ENCODE measurements at places on chromosomes 4 and X.

DNA sequence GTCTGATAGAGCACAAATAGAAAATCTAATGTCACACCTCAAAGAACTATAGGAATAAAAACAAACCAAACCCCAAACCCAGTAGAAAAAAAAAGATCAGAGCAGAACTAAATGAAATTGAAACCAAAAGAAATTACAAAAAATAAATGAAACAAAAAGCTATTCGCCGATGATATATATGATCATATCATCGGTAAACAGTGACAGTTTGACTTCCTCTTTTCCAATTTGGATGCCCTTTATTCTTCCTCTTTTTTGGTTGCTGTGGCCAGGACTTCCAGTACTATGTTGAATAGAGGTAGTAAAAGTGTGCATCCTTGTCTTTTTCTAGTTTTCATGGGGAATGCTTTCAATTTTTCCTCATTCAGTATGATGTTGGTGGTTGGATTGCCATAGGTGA, 215.3 kb upstream of the AR start:
- no peak for DNase-seq

DNA sequence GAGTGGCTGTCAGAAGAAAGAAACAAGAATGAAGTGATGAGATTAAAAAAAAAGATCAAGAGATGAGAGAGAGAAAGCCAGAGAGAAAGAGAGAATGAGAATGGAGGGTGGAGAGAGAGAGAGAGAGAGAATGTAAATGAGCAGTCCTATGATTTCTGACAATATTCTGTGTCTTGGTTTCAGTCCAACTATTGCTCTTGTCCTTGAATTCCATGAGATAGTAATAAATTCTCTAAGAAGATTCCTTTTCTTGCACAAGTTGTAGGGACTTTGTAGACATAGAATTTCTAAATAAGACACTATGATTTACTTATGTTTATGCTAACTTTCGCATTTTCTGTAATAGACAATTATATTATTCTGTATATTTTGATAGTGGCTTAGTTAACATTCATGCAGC, 149.6 kb upstream of the CTSO start:
- no peak for DNase-seq

DNA sequence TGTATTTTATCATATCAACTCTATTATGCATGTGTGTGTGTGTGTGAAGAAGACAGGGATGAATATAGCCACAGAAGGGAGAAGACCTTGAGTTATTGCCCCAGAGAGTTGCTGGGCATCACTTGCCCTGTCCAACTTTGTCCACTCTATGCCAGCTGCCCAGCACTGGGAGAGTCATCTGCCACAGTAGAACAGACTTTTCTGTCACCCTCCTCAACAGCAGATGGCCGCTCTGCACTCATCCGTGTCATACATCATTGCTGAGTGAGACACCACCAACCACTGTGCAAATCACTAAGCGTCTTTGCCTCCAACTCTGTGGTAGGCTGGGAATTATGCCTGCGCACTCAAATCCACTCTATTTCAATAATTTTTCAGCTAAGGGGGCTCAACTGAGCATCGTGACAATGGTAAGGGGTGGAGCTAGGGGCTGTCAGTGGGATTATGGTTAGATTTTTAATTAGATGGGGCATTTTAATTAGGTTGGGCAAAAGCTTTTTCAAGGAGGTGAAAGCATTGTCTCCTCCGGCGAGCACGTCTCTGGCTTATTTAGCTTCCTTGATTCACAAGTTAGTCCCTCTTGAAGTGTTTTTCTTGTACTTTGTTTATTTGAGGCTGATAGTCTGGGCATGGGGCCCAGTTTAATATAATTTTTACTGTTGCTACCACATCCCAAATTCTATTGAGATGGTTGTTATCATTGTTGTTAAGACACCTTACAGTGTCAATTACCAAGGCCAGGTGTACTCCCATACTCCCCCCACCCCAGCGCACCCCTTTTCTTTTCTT, 100.1 kb upstream of the KLF3 start:
- DNase-seq: no peak

GRCh38 chr4:43325220-43325967, 432.9 kb downstream of the GRXCR1 start:
- DNase-seq: no peak

DNA sequence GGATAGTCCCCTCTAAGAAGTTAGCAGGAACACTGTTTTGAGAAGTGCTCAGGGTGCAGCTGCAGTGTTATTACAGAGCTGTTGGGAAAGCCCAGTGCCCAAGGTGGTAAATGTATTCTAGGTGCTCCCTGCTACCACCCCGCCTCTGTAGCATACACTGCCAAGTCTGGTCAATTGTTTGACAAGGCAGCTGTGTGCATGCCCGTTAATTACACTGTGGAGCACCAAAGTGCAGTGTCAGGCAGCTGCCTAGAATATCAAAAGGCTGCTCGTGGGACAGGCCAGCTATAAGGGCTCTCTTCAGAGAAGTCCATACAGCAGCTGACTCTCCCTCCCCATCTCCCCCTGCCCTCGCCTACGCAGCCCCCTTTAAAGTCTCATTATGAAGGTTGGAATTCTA, 99.9 kb upstream of the KLHL13 start:
- DNase-seq: no peak

DNA sequence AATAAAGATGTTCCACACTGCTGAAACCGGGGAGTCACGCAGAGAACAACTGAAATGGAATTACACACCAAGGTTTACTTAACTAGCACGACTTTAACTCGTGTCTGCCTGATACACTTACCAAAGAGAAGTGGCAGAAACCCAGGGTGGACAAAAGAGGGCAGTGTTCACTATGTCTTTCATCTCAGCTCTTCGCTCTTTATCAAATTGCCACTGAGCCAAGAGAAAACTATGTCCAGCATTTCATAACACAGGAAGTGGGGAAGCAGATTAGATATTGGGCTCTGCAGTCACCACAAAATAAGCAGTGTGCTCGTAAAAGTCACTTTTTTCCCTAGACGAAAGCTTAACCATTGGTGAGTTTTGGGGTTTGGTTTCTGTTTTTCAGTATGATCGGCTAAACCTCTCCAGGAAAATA, 155.7 kb downstream of the CHIC2 start:
- no peak for DNase-seq

DNA sequence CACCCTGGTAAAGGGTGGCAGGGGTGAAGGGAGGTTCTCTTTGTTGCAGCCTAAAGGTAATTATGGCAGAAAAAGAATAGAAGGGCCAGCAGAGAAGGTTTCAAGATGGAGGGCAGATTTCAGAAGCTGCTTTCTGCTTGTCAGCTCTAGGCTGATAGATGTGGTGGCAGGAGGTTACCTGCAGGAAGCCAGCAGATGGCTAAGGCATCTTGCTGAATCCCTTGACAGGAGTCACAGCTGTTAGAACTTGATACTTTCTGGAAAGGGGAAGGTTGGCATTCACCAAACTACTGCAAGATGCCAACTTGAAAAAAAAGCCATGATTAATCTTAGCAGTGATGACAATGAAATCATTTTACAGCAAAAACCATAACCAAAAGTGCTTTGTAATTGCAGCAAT, 69.5 kb upstream of the CBLL2 start:
- no peak for DNase-seq

DNA sequence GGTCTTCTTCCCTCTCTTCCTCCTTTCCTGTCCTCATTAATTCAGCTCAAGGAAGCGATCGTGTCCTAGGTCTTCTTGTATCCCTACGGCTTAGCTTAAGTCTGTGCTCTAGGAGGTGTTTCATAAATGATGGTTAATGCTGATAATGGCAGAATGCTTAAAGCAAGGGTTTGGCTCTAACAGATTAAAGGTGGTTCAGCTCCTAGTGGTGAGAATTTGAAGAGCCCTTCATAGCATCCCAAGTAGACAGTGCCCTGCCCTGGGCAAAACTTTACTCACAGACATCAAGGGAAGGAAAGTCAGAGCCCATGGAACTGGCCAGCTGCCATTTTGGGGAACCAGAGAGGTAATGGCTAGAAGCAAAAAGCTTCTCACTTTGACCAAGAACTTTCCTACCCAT, 47.0 kb upstream of the PGRMC1 start:
- DNase-seq: no peak

DNA sequence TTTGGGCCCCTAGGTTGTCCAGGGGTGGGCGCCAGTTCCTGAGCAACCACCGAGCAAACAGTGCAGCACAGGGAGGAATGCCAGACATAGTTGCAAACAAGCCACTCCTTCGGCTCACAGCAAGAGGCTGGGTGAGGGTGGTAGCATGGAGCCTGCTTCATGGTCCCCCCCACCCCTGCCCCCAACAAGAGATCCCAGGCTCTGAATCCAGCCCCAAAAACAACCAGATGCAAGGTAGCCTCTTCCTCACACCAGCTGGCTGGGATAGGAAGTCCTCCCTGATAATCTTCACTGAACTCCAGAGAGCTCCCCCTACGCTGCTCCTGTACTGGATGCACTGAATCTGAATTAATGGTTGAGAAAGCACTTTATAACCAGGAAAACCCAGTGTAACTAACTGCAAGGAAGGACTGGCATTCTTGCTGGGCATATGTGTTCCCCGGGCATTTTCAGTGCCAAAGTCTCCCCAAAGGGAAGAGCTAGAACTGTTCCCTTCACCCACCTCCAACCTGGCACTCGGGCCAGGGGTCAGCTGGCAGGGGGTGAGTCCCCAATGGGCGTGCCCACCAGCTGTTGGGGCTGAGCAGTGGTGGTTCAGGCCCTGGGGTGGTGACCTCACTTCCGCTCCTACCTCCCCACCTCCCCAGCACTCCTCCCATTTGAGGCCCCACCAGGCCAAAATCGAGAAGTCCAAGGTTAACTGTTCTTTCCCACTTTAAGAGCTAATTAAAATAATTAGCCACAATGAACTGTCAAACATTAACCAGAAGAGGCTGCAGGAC, 1.5 kb downstream of the ELF4 start:
- DNase-seq: no peak

DNA sequence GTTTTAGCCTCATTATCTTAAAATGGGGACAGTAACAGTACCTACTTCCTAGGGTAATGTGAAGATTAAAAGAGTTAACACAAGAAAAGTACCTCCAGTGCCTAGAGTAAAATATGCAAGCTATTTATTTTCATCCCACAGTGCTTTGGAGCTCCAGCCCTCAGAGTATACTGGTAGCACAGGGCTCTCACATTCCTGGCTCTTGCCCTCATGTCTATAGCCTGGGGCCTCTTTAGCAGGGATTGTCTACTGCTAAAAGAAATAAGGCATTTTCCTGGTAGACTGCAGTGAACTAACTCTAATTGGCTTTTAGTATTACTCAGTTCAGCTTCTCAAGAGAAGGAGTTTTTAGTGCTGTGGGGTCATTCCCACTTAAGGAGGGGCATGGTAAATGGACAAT, 60.8 kb downstream of the RRAGB start:
- DNase-seq: no peak

DNA sequence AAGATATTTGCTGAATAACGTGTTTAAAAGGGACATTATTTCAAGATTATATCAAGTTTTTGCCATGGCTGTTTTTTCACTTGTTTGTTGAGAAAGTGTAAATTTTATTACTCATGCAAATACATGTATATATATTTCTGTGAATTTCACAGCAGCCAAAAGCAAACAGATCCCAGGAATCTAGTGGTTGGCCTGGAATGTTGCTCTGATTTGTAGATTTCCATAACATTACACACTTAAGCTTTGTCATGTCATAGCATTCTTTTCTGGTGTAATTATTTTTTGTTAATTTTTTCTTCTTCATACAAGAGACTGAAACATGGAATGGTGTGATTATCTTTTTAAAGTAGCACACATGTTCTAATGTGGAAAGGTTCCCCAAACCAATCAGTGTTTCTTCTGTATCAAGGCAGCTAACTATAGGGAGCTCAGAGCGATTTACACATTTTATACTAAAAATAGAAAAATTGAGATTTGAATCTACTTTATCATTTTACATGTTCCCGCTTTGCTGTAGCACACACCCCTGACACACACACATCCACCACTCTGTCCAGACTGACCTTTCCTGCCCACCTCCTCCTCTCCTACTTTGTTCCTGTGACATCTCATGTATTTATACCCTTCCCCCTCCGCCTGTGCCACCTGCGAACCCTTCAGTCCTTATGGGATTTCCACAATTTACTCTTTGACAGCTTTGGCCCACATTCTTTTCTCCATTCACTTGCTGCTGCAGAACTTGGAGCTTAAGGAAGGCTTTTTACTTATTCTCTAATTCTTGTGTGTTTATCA, 20.3 kb downstream of the RUFY3 start:
- no peak for DNase-seq

DNA sequence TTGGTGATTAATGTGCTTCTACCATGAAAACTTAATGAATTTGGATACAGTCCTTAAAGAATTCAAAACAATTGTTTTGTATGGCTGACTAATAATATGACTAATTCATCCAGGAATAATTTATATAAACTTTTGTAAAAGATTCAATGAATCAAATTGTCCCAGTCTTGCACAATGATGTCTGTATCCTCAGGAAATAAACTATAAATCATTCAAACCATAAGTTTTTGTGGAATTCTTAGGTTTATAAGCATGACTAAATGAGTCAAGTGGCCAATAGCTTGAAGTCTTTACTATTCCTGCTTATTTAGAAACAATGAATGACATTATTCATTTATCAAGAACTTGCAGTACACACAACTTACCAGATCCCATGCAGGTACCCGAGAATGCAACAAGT, 935.0 kb upstream of the INTU start:
- no peak for DNase-seq

- DNase-seq: no peak
These were observed 343.1 kb upstream of the NOCT start for GRCh38 chr4:138672393-138672976.

DNA sequence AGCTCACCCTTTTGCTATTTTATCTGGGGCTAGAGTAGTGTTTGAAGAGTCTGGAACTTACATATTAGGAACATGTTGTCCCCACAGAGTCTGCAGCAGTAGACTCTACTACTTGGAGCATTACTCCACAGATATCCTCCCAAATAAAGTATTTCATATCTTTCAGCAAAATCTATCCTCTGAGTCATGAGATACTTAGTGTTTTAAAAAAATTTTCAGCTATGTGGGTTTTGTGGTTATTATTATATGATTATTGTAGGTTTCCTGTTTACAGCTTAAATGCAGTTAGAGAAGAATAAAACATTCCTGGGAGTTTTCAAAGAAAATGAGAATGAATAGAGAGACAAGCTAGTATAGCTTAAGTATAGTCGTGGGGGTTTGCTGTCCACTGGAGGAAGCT, 30.9 kb downstream of the PAGE2 start:
- DNase-seq: no peak
